ENCODE measurements at places on chromosomes 3 and 15. TPM values are rescaled to one million over a fixed set of nuclear protein-coding genes. Genes with fewer than 3 reads are reported as not detected.

DNA sequence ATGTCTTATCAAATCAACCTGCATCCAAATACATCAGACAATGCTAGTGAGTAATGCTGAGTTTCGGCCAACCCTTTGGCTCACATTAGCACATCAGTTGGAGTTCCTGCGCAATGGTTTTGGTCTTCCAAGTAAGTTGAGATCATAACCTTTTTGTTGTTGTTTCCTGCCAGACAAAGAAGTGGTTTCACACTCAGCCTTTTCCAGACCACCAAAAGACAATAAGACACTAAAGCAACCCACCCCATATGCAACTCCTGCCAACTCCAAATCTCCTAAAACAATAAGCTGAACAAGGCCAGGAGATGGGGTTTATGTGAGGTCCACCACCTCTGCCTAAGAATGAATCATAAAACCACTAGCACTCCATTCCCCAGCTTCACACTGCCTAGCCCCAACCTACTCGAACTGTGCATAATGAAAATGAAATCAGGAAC is 177.0 kb downstream of the ERC2 start:
- no peak for DNase-seq

The UBL7 gene
- 31.2 TPM for total RNA-seq

DNA sequence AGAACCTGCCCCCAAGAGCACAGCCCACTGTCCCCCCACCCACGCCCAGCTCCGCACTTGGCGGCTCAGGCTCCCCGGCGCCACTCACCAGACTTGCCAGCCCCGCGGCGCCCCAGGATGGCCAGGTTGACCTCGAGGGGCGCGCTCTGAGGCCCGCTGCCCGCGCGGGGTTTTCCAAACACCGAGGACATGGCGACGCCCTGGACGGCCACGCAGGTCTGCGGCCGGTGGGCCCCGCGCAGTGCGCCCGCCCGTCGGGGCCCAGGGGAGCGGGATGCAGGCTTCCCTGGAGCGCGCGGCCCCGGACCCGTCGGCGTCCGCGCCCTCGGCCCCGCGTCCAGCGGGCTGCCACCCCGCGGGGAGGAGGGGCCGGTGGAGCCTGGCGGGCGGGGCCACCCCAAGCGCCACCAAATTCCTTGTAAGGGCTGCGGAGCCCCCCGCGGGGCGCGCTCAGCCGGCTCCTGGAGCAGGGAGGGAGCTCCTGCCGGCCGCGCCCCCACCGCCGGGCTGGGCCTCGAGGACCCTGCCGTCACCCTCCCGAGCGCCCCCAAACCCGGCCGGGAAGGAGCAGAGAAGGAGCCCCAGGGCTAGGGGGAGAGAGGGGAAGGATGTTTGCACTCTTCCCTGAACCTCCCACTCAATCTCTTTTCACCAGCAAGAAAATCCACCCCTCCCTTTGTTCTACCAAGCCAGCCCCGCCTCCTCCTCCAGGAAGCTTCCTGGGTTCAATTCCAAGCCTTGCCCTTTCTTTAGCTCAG is at the start of gene RASL12:
RASL12 (minus strand) TSS at position 347 of the 758 bp plus-strand sequence; CDS start at position 191, 156 bp downstream.
- no peak for DNase-seq

DNA sequence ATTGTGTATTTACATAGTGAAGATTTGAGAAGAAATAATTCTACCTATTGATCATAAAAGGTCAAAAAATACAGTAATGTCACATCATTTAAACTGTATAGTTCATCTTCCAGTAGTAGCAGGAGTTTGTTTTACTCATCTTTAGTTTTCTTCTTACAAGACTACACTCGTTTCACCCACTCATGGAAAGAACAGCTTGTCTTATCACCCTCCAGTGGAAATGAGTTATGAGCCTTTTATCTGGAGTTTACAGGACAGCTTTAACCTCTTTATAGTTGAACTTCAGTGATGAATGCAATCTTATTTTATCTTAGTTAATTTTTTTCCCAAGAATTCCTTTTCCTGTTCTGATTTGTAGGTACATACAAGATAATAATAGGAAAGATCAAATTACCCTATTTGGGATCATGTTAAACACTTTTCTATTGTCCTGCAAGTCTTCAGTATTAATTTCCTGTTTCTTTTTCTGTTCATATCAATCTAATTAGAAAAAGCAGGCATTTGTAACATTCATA is 36.8 kb downstream of the RBMS3 start:
- DNase-seq, result no peak

DNA sequence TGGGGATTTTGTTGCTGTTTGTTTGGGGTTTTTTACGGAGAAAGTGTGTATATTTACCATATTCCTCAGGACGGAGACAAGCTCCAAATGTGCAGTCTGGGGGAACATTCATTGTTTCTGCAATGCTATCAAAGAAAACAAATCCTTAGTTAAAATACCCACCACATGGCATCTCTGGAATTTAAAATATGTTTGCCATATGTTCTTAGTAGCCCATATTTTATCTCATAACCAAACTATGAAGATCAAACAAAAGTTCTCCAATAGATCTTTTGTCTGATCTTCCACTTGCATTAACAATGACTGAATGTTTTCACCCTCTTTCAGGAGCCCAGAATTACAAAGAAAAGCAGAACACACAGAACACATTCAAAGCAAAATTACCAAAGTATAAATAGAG is 35.3 kb downstream of the EFHB start:
- DNase-seq, result no peak

The KNL1 gene
- 4.7 TPM for total RNA-seq

DNA sequence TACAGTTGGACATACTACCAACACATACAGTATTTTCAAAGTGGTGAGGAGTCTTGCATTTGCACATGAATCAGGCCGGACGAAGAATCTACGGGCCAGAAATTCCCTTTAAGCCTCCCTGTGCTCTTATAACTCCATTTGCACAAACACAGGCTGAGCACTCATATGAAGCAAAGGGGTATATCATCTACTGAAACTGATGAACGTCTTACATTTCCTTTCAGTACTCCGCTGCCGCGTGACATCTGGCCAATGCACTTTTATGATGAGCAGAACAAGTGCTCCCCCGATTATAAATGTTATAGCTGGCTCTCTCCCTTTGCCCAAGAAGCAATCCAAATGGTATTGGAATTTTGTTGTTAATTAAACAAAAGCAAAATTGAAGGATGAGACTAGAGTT is 110.3 kb upstream of the ICE2 start:
- no peak for DNase-seq

GRCh38 chr3:49119439-49119838 is 1.2 kb downstream of the USP19 start:
- DNase-seq, result no peak

DNA sequence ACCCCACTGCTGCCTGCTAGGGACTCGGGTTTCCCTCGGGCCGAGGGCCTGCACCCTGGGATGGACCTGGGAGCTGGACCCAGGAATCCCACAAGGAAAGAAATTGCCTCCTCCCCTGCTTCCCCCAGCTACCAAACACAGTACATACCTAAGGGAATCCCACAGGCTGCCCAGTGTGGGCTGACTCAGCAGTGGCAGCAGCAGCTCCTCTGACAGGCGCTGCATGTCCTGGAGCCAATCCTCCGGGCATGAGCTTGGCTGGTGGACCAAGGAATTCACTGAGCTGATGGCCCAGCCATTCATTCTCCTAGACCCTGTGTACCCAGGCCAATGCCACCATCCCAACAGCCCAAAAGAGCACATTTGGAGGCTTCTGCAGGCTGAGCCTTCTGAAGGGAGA is 9.5 kb upstream of the LTK start:
- DNase-seq, result no peak

The CTXN2 gene
- 0.16 TPM for total RNA-seq

GRCh38 chr15:25248583-25249235 is 190.1 kb downstream of the UBE3A start:
- DNase-seq, result no peak

DNA sequence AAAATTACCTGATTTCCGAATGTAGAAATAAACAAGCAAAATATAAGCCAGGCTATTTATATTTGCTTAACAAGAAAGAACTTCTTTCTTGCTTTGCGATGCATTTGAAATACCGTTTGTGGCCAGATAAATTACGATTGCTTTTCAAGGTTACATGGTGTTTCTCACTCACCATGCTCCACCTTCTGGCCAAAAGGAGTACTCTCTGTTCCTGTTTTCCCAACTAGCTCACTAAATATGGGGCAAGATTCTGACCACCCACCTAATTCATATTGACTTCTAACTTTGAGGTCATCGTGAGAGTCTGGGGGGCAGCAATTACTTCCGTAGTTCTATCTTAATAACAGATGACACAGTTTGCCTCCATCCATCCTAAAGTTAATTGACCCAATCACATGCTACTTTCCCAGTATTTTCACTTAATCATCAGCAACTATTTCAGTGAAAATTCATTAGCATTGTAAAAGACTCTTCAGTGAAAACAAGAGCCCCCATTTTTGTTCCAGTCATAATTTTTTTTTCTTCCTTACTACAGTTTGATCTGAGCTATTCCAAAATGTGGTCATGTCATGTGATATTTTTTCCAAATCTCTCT is 25.9 kb downstream of the ACP3 start:
- peak; percentile 2 for DNase-seq

The CCDC12 gene
- total RNA-seq, result 17.5 TPM

- no peak for DNase-seq
Observed at GRCh38 chr3:114128826-114129225, 50.0 kb downstream of the DRD3 start.

GRCh38 chr15:68309024-68309423 is 31.5 kb downstream of the FEM1B start:
- no peak for DNase-seq

DNA sequence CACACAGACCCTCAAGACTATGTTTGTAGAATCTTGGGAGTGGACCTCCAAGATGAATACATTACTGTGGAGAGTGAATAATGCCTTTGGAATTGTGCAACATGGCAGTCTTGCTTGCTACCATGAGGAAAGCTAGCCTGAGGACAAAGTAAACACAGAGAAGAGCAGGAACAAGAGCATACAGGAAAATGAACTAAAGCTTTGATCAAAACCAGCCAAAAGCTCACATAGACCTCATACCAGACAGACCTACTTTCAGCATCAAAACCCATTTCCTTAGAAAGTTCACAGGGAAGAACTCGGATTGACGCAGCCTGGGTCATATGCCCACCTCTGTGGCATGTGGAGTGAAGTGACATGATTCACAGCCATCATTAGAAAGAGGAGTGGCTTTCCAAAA is 3.3 kb upstream of the RAB8B start:
- no peak for DNase-seq

DNA sequence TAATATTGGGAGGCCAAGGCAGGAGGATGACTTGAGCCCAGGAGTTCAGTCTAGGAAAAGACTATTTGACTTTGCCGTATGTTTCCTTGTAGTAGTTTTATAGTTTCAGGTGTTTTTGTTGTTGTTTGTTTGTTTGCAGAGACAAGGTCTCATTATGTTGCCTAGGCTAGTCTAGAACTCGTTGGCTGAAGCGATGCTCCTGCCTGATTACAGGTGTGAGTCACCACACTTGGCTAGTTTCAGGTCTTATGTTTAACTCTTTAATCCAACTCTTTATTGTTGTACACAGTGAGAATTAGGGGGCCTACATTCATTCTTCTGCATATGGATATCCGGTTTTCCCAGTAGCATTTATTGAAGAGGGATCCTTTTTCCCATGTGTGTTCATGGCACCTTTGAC is 32.0 kb downstream of the FAIM start:
- DNase-seq, result no peak

DNA sequence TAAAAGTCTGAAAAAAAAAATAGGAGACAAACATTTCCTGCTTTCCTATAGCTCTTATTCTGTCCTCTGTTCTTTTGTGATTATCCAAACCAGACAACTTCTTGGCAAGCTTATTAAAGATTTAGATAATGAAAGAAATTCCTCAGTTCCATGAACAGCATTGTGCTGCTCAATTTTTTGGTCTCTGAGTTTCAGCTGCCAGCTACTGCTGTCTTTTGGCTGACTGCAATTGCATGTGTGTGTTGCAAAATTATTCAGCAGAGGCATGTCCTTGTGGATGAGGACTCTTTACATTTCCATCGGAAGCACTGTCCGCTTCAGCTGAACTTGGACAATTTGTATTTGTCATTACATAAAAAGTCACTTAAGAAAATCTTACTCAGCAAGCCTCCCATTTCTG is 397.3 kb upstream of the RASGRP1 start:
- no peak for DNase-seq

The CLDN18 gene
- not detected for total RNA-seq

The CD86 gene
- total RNA-seq, result 1.7 TPM

DNA sequence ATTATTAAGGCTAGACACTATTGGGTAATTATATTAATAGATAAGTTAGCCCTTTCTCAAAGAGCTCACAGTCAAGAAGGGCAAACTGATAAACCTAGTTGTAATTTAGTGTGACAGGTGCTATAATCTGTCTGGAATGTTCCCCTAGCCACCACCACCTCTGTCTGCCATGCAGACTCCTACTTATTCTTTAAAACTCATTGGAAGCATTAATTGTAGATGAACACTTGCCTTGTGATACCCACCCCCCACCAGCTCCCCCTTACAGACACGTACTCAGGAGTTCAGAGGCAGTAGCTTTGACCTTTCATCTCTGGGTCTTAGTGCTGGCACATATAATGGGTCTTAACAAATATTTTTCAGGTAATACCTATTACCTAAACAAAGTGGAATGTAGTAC is 195.9 kb downstream of the TP63 start:
- DNase-seq, result no peak

DNA sequence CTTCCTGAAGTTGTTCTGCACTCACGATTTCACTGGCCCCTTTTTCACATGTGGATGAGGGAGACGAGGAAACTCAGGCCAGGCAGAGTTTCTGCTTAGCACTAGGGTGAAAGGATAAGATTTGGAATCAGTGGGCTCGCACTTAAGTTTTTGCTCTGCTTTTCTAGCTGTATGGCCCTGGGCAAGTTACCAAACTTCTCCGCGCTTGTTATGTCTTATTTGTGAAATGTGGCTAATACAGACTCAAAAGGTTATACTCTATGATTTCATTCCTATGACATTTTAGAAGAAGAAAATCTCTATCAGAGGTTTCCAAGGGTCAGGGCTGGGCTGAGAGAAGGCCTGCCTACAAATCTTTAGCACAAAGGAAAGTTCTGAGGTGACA is 191.9 kb upstream of the LRIG1 start:
- DNase-seq, result no peak

The CSPG5 gene
- 131 TPM for total RNA-seq

The TGM4 gene
- total RNA-seq, result not detected

The SPSB4 gene
- 8.3 TPM for total RNA-seq

GRCh38 chr15:55827204-55827603 is 84.3 kb upstream of the PRTG start:
- DNase-seq, result no peak

DNA sequence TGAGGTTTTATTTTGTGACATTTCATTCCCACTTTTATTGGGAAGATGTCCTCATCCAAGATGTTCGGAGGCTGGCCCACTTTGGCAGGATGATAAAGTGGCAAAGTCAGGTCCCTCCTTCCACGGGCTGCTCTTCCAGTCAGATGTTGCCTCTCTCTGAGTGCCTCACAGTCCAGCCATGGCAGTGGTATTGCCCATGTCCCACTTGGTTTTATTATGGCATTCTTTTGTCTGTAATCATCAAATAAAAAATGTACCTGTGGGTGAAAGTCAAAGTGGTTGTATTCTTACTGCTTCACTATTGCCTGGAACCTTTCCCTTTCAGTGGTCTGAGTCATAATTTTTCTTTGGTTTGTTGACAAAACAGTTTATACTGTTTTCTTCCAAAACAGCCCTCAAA is 20.2 kb downstream of the ARNT2 start:
- no peak for DNase-seq

All from occipital lobe (tissue), 3 donors.